ENCODE measurements at places on chromosomes 3 and 15.

GRCh38 chr3:47193871-47194859 is 30.3 kb upstream of the SETD2 start:
- peak; percentile 12 for DNase-seq

DNA sequence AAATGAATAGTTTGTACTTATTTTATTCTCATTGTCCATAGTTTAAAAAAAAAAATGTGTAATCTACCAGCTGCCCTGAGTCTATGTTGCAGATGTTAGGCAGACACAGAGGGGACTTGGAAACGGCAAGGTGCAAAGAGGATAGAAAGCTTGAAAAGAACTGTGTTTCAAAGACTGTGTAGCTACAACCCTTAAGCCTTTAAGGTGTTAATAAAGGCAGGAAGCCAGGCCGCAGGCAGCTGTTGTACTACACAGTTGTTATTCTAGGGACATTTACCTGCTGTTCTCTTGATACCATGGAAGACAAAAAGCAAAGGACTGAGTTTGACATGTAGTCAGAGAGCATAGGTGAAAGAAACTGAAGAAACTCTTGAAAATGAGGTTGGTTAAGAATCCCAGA is 440.0 kb downstream of the TUSC7 start:
- DNase-seq = no peak

- DNase-seq = no peak
Observed at GRCh38 chr3:195573611-195574496, 9.9 kb downstream of the APOD start.

- DNase-seq = no peak
Observed at GRCh38 chr3:182115328-182116015, 403.7 kb downstream of the SOX2 start.

DNA sequence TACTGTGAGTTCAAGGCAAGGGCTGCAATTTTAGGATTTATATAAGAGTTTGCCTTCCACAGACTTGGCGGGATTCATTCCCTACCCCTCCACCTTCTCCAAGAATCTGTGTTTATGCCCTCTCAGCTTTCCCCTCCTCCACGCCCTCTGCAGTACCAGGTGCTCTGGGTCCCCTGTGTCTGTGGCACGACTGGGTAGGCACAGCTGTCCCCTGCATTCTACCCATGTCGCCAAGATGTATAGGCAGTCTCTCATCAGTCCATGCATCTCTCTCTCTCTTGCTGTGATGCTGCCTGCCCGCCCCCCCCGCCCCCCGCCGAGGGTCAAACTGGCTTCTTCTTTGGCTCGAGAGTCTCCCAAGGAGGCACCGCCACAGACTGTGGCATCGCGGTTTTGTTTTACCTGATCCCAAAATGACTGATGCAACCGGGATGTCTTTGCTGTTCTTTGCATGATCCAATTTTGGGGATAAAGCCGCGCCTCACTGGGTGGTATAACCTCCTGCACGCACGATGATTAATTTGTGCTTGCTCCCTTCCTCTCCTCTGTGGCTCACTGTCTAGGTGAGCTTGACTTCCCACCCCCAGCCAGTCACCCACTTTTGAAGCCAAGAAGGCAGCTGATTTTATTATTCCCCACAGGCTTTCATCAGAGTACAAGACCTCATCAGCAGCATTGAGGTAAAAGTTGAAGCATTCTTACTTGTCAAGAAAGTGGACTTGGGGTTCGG is 43.7 kb downstream of the EFCAB12 start:
- DNase-seq = no peak

GRCh38 chr15:95142531-95142930 is 911.2 kb downstream of the MCTP2 start:
- no peak for DNase-seq

DNA sequence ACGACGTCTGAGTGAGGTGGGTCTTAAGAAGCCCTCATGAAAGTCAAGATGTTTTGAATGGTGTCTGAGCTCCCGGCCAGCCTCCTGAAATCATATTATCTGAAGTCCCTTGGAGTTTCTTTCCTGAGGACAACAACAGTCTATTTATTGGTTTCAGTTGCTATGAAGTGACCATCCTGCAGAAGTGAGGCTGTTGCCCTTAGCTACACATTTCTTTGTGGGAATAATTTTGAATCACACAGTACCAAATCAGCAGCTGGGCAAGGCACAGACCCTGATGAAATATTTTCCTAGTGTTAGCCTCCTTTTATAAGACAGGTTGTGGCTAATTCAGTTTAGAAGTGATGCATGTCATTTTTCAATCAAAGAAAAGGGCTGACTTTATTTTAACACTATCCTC is 220.7 kb upstream of the AZI2 start:
- no peak for DNase-seq

- no peak for DNase-seq
Observed at GRCh38 chr3:194070220-194070633, 65.7 kb upstream of the HES1 start.

GRCh38 chr15:55661428-55661827 is 73.3 kb upstream of the PYGO1 start:
- DNase-seq = no peak

DNA sequence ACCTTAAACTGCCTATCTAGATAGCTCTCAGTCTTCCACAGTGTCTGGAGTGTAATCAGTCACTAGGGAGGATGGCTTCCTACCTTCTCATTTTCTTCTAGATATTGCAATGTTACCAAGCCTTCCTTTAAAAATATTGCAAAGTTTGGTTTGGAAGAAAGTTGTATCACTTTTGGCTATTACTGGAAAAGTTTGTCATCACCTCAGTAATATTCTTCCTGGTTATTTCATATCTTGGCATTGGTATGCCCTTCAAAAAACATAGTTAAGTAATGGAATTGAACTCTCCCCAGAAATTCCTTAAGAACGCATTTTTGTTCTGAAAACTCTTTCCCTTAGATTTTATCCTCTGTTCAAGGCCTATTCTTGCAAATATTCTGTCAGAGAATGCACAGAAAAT is 179.3 kb upstream of the MME start:
- DNase-seq = no peak

GRCh38 chr15:81666839-81667238 is 292.8 kb upstream of the TMC3 start:
- peak; percentile 32 for DNase-seq

- peak; percentile 4 for DNase-seq
Observed at GRCh38 chr3:81716870-81717509, 44.5 kb downstream of the GBE1 start.

DNA sequence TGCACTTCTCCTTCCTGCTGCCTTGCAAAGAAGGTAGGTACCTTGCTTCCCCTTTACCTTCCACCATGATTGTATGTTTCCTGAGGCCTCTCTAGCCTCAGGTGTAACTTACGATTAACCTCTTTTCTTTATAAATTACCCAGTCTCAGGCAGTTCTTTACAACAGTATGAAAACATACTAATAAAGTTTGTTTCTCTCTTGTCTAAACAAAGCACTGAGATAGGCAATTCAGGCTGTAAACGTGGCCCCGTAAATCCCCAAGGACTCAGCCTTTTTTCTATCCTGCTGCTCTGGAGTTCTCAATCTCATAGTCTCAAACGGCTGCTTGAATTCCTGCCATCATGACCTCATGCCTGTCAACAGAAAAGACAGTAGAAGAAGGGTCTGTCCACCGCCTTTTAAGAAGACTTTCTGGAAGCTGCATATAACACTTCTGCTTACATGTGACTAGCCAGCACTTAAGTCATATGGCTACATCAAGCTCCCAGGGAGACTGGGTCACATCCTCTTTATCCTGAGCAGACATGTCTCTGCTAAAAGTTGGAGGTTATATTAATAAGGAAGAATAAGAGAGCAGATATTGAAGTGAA is 257.8 kb downstream of the EBLN2 start:
- no peak for DNase-seq

GRCh38 chr15:80110920-80111319 is 41.9 kb upstream of the FAH start:
- DNase-seq = no peak

DNA sequence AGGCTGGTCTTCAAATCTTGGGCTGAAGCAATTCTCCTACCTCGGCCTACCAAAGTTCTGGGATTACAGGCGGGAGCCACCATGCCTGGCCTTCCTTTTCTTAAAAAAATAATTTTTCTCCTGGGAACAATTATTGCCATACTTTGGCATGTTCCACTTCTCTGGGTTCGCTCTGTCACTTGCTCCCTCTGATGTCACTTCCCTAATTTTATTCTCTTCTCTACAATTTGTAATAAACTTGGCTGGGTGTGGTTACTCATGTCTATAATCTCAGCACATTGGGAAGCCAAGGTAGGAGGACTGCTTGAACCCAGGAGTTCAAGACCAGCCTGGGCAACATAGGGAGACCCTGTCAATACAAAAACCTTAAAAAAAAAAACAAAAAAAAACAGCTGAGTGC is 6.1 kb upstream of the IMPDH2 start:
- peak; percentile 55 for DNase-seq

- DNase-seq = no peak
Observed at GRCh38 chr3:15325228-15325627, 7.2 kb downstream of the SH3BP5 start.

DNA sequence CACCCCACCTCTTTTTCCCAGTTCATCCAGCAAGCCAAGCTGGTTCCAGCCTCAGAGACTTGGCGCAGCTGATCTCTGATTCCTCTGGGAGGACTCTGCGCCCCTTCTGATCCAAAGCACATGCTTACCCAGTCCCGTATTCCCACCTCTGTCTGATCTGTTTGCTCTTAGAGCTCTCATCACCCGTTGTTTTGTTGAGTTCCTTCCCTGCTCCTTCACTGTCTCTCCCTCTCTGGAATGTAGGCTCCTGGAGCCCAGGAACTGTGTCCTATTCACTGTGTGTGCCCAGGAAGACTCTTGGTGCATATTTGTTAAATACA is 1.3 kb upstream of the ZXDC start:
- DNase-seq = no peak

DNA sequence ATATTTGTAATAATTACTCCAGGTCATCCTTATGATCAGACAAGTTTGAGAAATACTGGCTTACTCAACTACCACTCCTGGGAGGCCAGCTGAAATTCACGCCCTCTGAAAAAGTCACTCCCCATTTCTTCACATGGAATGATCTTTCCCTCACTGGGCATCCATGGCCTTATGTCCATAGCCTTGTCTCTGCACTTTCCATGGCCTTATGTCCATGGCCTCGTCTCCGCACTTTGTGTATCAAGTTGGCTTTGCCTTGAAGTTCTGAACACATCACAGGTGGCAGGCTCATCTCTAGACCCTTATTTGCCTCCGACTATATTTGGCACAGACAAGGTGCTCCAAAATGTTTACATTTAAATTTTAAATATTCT is 58.1 kb upstream of the HACD2 start:
- no peak for DNase-seq

- no peak for DNase-seq
Observed at GRCh38 chr3:137869022-137869421, 104.9 kb downstream of the SOX14 start.

DNA sequence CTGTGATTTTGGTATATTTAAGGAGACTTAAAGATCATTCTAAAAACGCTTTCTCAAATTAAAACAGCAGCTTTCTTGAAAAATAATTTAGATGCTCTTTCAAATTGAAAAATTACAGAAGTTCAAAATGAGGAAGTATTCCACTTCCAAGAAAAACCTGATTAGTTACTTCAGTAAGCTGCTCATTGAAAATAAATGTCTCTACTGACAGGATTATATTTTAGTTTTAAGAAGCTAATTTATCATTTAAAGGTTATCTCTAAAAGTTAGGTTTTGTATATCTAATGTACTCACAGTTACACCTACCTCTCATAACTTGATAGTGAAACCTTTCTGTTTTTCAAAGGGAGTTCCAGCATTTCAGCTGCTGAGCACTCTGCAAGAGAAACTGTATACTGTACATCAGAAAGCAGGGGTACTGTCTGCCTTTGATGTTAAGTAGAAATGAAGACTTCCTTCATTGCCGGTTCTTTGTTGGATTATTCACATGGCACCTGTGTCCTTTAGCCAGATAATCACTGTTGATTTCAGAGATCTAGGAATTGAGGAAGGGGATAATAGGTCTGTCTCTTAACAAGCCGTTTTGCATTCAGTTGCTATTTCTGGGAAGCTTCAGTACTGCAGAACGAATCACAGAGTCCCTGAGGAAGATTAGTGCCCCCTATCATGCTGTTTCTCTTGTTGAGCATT is 161.6 kb downstream of the TCF12 start:
- peak; percentile 30 for DNase-seq

DNA sequence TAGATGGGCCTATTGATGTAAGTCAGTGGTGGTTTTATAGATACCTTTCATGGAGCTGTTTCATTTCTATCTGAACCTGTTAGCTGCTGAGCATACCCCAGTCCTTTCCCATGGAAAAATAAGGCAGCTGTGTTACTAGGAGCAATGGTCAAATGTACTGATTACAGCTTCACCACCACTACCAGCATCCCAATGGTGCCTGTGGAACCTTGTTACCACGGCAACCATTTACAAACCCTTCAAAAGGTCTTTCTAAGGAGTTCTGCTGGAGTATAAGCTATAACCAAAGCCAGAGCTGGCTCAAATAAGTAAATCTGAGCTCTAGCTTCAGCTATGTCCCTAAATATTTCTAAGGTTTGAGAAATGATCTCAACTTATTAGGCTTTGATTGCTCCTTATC is 133.4 kb upstream of the ACP3 start:
- DNase-seq = no peak

GRCh38 chr3:122555275-122556071 is 8.6 kb downstream of the PARP9 start:
- no peak for DNase-seq

DNA sequence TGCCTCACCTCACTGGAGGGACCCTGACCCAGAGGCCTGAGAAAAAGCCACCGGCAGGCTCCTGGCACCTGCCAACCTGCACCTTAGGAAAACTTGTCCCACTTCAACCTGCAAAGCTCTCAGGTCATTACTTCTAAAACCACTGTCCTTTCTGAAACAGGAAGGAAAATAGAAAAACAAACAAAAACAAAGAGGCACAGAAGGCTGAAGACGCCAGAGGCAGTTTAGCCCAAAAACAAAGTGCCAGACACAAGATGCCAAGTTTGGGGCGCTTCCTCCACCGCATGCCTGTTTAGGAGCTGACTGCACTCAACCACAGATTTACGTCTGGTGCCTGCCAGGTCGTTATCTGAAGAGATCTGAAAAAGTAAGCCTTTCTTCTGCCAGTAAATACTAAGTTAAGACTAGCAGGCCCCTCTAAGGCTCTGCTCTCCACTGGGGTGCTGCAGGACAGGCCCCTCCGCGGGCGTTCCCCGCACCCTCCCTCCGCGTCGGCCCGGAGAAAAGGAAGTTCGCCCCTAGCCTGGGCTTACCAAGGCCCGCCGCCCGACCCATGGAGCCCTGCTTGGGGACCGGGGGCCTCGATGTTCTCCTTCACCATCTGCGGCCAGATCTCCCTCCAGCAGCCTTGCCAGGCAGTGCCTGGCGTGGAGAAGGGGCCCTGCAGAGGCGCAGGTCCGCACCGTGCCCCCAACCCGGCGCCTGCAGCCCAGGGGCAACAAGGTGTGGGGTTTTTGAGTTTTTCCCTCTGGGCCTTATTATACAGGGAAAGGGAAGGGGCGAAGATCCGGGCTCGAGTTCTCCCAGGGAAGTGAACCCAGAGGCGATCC is 1.3 kb downstream of the GOLGA8A start:
- peak; percentile 1 for DNase-seq

GRCh38 chr3:147418808-147419701 is 9.9 kb downstream of the ZIC1 start:
- no peak for DNase-seq

DNA sequence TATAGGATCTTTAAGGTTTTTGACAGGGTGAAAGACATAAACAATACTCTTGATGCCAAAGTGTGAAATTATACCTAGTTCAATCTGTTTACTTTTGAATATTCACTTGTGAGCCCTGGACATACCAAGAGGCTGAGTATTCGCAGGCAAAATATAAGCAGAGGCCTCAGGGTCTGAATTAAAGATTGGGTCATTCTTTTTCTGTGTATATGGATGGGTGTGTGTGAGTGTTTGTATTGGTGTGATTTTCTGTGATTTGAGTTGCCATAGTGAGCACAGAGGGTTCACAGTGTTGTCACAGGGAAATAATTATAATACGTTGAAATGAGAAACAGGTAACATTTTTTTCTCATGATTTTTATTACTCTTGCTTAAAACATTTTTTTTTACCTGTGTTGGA is 770.7 kb upstream of the ALCAM start:
- DNase-seq = no peak
